Fibroblast of lung (primary cell): ENCODE measurements at places on chromosomes 2 and 18. TPM values are rescaled to one million over a fixed set of nuclear protein-coding genes. Genes with fewer than 3 reads are reported as not detected.
A peak's percentile ranks its signal among the peaks of the same experiment; 100 is the strongest.

GRCh38 chr18:70263336-70263735, 25.5 kb upstream of the SOCS6 start:
- H3K36me3 ChIP-seq = no peaks in the 10 kb centered on the region
- no peak overlapping the region for H3K27ac ChIP-seq
- H3K4me3 ChIP-seq = no peak overlapping the region
- H3K27me3 ChIP-seq = no peaks in the 10 kb centered on the region
- H3K4me1 ChIP-seq = no peaks in the 10 kb centered on the region

UGT1A1 gene
- total RNA-seq = not detected in 2 replicates

DCC gene
- not detected in 2 replicates for total RNA-seq

DNA sequence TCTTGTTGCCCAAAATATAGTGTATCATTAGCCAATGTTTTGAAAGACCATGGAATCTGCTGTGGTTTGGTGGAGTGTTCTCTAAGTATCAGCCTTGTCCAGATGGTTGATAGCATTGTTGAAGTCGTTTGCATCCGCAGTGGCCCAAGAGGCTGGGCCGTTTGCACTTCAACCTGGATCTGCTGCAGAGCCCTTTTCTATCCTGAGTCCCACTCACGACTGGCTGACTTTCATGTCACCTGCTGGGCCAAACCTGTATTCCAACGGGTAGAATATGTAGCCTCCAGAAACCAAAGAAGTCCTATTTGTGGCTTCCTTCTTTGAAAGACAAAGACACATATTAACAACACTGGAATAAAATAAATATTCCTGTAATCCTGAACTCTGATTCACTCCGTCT, 1154.1 kb downstream of the RPIA start:
- H3K4me1 ChIP-seq = no peaks in the 10 kb centered on the region
- no peaks in the 10 kb centered on the region for H3K27me3 ChIP-seq
- H3K36me3 ChIP-seq = no peaks in the 10 kb centered on the region
- H3K4me3 ChIP-seq = no peak overlapping the region

LOXHD1 gene
- not detected in 2 replicates for total RNA-seq

- no peak overlapping the region for H3K27ac ChIP-seq
- no peaks in the 10 kb centered on the region for H3K36me3 ChIP-seq
- no peak overlapping the region for H3K4me3 ChIP-seq
- H3K27me3 ChIP-seq = no peaks in the 10 kb centered on the region
- H3K4me1 ChIP-seq = no peaks in the 10 kb centered on the region
Measured at GRCh38 chr2:15826273-15826717, 114.1 kb upstream of the MYCN start.

DNA sequence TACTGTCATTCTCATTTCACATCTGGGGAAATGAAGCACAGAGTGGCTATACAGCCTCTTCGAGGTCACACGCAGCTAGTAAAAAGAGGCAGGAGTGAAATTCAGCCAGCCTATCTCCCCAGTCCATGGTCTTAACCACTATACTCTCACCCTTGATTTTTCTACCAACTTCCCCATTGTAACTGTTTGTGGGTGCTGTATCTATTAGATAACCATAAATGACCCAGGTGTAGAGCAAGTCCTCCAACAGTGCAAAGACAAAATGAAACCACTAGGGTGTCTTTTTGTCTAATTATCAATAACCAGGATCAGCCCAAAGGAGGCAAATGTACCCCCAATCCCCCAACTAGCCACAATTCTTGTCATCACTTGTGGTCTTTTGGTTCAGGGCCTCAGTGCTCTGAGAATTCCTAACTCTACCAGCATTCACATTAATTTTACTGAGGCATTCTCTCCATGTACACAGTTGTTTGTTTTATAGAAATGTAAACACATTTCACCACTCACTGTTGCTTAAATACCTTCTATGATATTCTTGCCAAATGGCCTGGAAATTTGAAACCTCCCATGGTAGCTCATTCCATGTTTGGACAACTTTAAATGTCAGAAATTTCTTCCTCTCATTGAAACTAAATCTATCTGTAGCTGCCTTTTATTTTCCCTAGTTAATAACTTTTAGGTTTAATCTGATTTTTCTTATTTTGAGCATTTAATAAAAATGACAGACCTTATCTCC, 58.7 kb downstream of the SLC40A1 start:
- no peaks in the 10 kb centered on the region for H3K36me3 ChIP-seq
- H3K27ac ChIP-seq = no peak overlapping the region
- H3K27me3 ChIP-seq = no peaks in the 10 kb centered on the region
- no peak overlapping the region for H3K4me3 ChIP-seq
- peak; percentile 56 for DNase-seq

SUPT7L gene
- total RNA-seq = 18.5 and 27.2 TPM in 2 replicates

GRCh38 chr18:3051718-3052410, 38.9 kb upstream of the LPIN2 start:
- no peaks in the 10 kb centered on the region for H3K4me1 ChIP-seq
- H3K4me3 ChIP-seq = no peak overlapping the region
- H3K27me3 ChIP-seq = no peaks in the 10 kb centered on the region
- no peaks in the 10 kb centered on the region for H3K36me3 ChIP-seq
- no peak overlapping the region for H3K27ac ChIP-seq

KRTCAP3 gene
- total RNA-seq = 0.33 TPM in 1 of 2 replicates, not detected in the other

ST8SIA5 gene
- total RNA-seq = under 0.01 TPM in 2 replicates

LBX2 gene
- total RNA-seq = 1.5 and 3.0 TPM in 2 replicates

DNA sequence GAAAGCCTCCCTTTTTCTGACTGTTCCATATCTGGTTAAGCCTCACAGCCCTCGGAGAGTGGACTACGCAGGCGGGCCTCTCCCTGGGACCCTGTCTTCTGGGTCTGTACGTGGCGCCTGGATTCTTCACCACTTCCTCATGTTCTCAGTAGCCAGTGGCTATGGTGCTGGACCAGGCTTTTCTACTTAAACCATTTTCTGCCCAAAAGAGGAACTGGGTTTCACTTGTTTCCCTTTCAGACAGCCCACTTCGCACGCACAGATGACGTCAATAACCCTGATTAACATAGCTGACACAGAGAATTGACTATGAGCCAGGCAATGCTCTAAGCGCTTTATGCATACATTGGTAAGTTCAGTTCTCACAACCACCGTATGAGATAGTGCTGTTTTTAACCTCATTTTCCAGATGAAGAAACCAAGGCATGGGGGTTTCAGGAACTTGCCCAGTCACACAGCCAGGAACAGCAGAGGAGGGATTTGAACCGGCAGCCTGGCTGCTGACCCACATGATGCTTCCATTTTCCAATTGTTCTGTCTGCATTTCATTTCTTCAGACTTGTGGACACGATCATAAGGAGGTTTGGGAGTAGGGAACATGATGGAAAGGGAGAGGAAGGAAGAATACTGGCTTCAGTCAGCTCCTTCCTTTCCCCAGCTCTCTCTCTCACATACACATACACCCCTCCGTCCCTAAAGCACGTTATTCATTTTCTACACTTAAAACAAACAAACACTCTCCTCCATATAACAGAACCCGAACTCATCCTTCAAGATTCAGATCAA, 41.7 kb downstream of the MYOM1 start:
- peak overlapping the region; percentile 45 for H3K27ac ChIP-seq
- H3K4me1 ChIP-seq = peaks cover 3% of the 10 kb centered on the region
- no peak overlapping the region for H3K4me3 ChIP-seq
- H3K36me3 ChIP-seq = no peaks in the 10 kb centered on the region
- H3K27me3 ChIP-seq = no peaks in the 10 kb centered on the region

- no peaks in the 10 kb centered on the region for H3K27me3 ChIP-seq
- H3K36me3 ChIP-seq = no peaks in the 10 kb centered on the region
- no peak overlapping the region for H3K4me3 ChIP-seq
Measured at GRCh38 chr2:28318462-28319117, 74.1 kb upstream of the FOSL2 start.

GRCh38 chr2:75348307-75348706, 149.0 kb upstream of the TACR1 start:
- no peak for DNase-seq
- H3K27ac ChIP-seq = no peak overlapping the region
- no peak overlapping the region for H3K4me3 ChIP-seq

C2orf92 gene
- 0.77 and 0.99 TPM in 2 replicates for total RNA-seq

- DNase-seq = no peak
- H3K4me3 ChIP-seq = no peak overlapping the region
- H3K27me3 ChIP-seq = peaks cover 12% of the 10 kb centered on the region
- H3K27ac ChIP-seq = no peak overlapping the region
Measured at GRCh38 chr2:219272356-219272755, 6.8 kb upstream of the DNAJB2 start.

CDKL4 gene
- 3.0 and 3.1 TPM in 2 replicates for total RNA-seq

ABHD3 gene
- total RNA-seq = 9.2 and 17.0 TPM in 2 replicates

GRCh38 chr2:13638181-13638580, 921.4 kb downstream of the TRIB2 start:
- no peaks in the 10 kb centered on the region for H3K36me3 ChIP-seq
- no peak overlapping the region for H3K4me3 ChIP-seq
- no peaks in the 10 kb centered on the region for H3K27me3 ChIP-seq
